NCI-H1092 (cell line): ENCODE measurements at places on chromosomes 16 and 17.

DNA sequence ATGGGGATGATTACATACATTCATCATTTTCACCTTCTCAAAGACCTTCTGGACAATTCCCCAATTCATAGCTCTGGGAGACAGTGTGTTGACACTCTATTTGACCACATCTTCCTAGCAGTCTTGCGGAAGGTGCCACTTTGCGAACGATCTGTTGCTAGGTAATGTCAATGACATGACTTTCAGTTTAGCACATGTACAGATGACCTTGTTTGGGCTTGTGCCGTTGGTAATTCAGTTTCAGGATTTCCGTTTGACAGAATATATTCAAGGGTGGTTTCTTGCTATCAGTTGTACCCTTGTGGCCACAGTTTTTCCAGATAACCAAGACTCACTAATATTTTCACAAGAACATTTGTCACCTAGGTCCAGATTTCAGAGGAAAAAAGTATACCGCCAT lies 478.2 kb downstream of the WWOX start:
- DNase-seq = no peak

DNA sequence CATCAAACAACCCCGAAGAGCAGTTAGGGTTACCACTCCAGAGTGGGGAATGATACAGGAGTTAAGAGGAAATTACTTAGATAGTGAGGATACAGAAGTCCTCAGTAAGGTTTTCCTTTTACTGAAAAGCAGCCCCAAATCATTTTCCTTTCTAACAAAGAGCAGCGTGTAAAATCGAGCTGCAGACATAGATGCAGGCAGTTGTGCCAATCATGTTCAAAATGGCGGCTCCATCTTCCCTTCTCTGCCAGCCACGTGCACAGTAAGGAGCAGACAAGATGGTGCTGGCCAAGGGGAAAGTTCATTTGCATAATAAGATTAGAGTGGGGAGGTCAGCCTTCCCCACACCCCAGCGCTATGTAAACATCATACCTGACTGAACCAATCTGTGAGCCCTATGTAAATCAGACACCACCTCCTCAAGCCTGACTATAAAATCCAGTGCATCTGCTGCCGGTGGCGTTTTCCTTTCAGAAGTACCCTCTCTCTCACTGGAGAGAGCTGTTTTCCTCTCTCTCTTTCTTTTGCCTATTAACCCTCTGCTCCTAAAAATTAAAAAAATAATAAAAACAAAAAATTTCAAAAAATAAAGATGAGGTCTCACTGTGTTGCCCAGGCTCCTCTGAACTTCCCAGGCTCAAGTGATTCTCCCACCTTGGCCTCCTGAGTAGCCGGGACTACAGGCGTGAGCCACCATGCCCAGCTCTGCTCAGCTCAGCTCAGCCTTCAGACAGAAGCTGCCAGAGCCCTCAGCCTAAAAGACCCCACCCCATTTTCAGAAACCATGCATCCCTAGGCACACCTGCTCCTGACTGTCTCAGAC lies 2.6 kb upstream of the SRL start:
- DNase-seq = no peak

GRCh38 chr17:76511668-76512365 lies 10.6 kb upstream of the RHBDF2 start:
- no peak for DNase-seq

GRCh38 chr16:65779201-65779600 lies 587.3 kb upstream of the CDH5 start:
- DNase-seq = no peak

GRCh38 chr17:36463916-36464764 lies 22.3 kb upstream of the ZNHIT3 start:
- no peak for DNase-seq

DNA sequence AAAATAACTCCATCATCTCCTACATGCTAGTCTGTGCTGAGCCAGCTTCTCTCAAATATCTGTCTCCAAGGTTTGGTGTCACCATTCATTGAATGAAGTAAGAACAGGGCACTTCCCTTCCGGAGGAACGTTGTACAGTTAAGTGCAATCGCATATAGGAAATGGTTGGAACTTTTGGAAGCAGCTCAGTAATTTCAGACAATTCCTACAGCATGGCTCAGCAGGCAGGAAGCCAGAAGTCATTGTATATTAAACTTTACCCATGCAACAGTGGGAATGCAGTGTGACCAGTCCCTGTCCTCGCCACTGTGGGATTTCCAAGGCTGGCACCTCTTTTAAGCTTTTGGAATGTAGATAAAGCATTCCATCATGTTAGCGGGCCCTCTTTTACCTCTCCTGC lies 51.1 kb upstream of the MYH2 start:
- no peak for DNase-seq

- DNase-seq = no peak
Measured at GRCh38 chr16:81401035-81401950, 43.3 kb upstream of the CMIP start.

GRCh38 chr16:23700509-23700908 lies 12.5 kb downstream of the ERN2 start:
- DNase-seq = peak; percentile 1

DNA sequence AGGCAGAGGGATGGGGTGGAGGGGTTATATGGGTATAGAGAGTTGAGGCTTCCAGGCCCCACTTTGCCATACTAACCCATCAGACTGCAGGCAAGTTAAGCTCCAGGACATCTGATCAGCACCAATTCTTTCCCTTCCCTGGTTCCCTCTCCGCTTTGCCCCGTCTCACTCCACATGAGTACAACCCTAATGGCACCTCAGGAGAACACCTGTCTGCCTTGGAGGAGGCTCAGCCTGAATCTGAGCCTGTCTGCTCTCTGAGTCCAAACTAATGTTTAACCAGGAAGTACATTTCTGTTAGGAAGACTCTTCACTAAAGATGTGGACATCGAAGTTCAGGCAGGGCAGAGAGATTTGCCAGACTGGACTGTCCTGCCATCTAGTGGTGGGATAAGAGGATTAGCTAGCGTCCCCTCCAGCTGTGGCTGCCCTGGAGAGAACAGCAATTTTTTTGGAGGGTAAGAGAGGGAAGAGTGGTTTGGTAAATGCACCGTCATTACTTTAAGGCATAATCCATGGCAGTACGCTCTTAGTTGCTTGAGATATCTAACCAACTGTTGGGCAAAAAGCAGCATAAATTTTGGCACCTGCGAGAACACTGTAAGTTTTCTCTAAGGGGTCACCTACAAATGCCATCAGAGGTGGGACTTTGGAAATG lies 29.2 kb upstream of the LRRC75A start:
- DNase-seq = peak; percentile 68

- DNase-seq = no peak
Measured at GRCh38 chr17:61160789-61161445, 238.7 kb upstream of the TBX2 start.

GRCh38 chr16:83951544-83951943 lies 1.5 kb upstream of the OSGIN1 start:
- DNase-seq = no peak

DNA sequence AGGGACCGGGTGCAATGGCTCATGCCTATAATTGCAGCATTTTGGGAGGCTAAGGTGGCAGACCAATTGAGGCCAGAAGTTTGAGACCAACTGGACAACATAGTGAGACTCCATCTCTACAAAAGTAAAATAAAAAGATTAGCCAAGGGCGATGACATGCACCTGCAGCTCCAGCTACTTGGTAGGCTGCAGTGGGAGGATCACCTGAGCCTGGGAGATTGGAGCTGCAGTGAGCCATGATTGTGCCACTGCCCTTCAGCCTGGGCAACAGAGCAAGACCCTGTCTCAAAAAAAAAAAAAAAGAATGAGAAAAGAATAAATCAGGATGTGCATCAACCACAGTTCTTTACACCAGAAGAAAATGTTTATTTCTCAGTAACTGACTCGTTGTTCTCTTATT lies 76.0 kb downstream of the CACNG3 start:
- no peak for DNase-seq

GRCh38 chr17:78368348-78368747 lies 8.5 kb upstream of the SOCS3 start:
- no peak for DNase-seq

DNA sequence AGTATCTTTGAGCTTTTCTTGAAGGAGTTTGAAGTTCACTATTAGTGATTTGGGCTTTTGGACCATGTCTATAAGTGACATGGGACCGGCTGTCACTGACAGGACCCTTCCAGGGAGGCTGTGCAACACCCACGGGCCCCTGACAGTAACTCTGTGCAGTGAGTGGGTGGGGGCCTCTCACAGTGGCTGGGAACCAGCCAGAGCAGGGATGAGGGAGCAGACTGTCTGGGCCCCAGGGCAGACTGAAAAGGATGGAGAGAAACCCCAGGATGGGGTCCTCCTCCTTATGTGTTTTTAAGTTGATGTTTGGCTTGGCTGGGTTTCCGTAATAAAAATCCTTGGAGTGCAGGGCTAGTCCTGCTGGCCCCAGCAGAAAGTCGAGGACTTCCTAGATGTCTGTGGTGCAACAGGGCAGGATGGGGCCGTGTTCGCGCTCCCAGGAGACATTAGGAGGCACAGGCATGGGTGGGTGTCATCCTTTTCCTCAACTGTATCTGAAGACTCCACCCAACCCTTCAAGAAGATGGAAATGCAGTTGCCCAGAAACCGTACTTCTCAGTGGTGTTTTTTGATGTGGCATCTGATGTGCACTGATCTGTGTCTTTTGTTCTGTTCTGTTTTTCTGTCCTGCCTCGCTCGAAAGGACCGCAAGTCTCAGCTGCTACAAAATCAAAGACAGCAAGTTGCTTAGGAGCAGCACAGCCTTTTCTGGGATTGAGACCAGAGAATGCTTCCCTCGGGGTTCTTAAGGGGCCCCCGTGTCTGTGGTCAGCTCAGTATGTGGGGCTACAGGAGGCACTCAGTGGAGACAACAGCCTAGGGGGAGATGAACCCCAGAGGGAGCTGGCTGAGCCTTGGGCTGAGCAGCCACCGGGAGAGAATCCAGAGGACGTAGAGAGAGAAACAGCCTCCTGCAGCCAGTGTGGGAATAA lies 24.2 kb downstream of the PLD6 start:
- no peak for DNase-seq

DNA sequence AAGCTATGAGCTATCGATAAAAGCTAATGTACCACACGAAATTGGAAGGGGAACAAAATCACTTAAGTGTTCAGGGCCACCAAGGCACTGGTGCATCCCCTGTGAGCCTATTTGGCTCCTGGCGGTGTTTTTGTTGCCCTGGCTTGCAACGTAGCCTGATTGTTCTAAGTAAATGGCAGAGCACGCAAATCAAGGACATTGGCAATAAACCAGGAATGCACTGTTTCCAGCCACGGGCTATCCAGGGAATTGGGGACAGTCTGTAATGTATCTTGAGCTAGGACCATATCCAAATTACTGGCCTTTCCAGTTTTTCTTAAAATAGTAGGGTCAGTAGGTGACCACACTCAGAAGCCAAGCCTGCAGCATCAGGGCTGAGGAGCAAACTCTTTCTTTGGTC lies 734.0 kb downstream of the MAF start:
- no peak for DNase-seq

- no peak for DNase-seq
Measured at GRCh38 chr17:1959871-1960544, 65.1 kb downstream of the RTN4RL1 start.

- no peak for DNase-seq
Measured at GRCh38 chr17:64262198-64262999, 661 bp downstream of the TEX2 start.

GRCh38 chr17:8924595-8924994 lies 40.9 kb downstream of the PIK3R5 start:
- DNase-seq = no peak

DNA sequence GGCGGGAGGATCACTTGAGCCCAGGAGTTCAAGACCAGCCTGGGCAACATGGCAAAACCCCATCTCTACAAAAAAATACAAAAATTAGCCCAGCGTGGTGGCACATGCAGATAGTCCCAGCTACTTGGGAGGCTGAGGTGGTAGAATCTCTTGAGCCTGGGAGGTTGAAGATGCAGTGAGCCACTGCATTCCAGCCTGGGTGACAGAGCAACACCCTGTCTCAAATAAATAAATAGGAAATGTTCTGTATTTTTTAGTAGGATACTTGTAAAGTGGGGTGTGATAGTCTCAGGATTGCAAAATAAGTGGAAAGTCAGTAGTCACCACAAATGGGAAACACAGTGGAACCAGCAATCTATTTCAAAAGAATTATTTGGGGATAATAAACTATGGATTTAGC lies 4.0 kb downstream of the RSPRY1 start:
- DNase-seq = no peak

DNA sequence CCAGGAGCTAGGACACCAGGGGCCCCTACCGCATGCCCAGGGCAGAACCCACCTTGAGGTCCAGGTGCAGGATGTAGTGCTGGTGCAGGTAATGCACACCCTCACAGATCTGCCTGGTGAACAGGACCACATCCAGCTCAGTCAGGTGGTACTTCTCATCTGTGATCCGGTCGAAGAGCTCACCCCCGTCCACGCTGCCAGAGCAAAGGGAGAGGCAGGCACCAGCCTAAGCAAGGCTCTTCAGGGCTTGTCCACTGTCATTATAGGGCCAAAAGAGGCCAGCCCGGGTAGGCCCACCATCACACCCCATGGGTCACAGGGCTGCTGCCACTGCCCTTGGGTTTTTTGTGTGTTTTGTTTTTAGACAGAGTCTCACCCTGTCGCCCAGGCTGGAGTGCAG lies 21.0 kb downstream of the MYLK3 start:
- no peak for DNase-seq

DNA sequence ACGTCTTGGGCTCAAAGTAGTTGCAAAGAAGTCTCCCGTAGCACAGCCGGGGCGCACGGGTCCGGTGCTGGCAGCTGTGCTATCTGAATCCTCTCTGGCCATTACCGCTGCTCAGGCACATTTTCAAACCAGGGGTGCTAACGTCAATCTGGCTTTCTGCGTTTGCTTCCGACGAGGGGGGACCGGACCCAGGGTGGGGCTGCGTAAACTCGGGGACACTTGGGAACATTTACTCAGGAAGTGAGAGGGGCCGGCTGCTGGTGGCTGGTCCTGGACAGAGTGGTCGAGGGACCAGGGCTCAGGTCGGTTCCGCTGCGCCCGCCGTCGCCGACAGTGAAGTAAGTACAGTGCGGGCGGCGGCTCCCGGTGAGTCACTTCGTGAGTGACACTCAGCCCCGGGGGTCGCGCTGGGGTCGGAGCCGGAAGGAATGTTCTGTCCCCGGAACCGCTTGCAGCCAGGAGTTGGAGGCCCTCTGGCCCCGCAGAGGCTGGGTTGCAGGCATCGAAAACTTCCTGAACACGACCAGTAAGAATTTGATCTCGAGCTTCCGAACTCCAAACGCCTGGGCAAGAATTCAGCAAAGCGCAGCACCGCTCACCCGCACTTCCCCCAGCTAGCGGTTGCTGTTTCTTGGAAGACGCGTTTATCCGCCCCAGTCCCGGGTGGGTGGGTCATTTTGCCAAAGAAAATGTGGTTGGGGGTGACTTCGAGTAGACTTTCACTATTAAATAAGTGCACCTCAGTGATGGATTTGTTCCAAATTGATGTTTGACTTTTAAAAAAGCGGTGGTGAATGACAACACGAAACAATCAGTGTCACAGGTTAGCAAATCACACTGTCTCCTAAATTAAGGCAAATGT lies 1.4 kb upstream of the HS3ST3B1 start:
- no peak for DNase-seq

GRCh38 chr16:27437946-27438345 lies 36.0 kb downstream of the IL21R start:
- DNase-seq = no peak

GRCh38 chr16:660132-660458 lies 7.8 kb upstream of the RHOT2 start:
- DNase-seq = no peak

GRCh38 chr17:34580685-34581445 lies 1.5 kb downstream of the TMEM132E start:
- no peak for DNase-seq

- no peak for DNase-seq
Measured at GRCh38 chr16:70778901-70779309, 22.1 kb downstream of the VAC14 start.
